ENCODE measurements at places on chromosomes 6 and 20.

DNA sequence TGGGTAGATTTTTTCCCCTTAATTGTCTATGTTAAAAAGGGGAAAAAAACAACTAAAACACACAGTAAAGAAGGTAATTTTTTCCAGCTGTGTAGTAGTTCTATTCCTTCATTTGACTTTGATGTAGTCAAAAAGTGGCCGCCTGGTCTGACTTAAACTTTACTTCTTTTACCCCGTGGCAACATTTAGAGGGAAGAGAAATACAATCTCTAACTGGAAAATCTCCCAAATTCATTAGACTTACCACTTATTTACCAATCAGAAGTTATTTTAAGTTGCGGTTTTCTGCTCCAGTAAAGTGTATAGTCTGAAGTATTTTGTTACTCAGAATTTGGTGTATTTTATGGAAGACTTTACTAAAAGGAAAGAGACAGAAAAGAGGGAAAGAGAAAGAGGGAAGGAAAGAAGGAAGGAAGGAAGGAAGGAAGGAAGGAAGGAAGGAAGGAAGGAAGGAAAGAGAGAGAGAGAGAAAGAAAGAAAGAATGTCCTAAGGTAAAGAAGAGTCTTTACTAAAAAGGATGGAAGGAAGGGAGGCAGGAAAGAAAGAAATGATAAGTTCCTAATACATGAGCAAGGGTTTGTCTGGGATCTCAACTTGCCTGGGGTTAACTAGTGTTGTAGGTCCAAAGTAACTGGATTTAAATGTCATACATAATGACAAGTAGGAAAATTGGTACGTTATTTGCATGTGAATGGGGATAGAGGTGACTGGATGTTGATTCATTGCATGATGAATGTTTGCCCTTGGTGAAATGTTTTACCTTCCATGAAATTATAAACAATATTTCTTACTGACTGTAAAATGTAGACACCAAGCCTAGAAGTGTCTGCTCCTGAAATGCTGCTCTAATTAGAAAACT is 135.1 kb downstream of the SAMD5 start:
- no peak for DNase-seq

- DNase-seq, result no peak
Measured at GRCh38 chr6:46170357-46171289, at the start of gene ENPP5. Gene ENPP5 (minus strand): TSS chr6:46170980. CDS start chr6:46168262, 2,718 bp downstream.

GRCh38 chr6:90026216-90026615 is 131.9 kb downstream of the GJA10 start:
- DNase-seq, result no peak

GRCh38 chr6:85551264-85551663 is 42.4 kb downstream of the SNX14 start:
- DNase-seq, result no peak

GRCh38 chr6:51283723-51284355 is 465.2 kb downstream of the TFAP2B start:
- DNase-seq, result no peak

- no peak for DNase-seq
Measured at GRCh38 chr6:147744012-147744411, 235.5 kb downstream of the SAMD5 start.

DNA sequence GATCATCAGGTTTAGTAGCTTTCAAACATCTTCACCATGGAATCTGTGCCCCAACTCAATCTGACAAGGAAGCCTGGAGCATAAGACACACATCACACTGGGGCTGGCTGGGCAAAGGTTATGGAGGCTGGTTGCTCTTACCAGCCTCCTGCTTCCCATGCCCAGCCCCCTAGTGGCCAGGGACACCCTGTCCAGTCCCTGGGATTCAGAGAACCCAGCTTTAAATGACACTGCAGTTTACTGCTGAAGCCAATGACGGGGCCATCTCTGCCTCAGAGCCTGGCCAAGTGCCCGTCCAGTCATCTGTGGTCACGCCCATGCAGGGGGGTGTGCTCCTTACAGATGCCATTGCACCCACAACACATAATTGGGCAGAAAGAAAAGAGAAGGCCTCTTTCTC is 272.9 kb downstream of the SMOC2 start:
- DNase-seq, result no peak

All from astrocyte of the spinal cord (primary cell).